ENCODE measurements at places on chromosomes 3 and 15.

DNA sequence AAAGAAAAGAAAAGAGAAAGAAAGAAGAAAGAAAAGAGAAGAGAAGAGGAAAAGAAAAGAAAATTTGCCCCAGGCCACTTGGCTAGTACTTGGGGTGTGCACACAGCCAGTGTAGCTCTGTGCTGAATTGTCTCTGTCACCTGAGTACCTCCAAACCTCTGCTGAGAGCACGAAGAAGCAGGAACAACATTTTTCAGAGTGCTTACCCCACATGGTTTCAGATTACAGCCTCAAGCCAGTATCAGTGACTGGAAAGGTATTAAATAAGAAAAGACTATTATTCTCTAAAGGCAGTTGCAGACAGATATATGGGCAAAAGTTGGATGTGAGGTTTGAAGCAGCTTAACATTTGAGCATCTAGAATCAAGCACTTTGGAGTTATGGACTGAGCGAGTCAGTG, 113.3 kb upstream of the PHLDB2 start:
- no peak for DNase-seq

DNA sequence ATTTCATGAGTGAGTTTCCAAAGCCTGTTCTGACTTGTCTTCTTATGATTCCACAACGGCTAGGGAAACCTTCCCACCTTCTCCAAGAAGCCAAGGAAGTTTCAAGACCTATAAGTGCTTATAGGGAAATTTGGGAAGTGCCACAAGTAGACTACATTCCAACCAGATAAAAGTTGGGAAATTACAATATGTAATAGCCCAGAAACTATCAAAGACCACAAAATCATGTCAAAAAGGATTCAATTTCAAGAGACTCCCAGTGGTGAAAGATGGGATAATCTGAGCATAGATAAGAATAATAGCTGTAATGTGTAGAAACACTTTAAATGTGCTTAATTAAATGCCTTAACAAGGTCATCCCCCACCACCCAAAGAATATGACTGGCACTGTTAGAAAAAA, 169.2 kb upstream of the SLC2A2 start:
- DNase-seq = no peak

DNA sequence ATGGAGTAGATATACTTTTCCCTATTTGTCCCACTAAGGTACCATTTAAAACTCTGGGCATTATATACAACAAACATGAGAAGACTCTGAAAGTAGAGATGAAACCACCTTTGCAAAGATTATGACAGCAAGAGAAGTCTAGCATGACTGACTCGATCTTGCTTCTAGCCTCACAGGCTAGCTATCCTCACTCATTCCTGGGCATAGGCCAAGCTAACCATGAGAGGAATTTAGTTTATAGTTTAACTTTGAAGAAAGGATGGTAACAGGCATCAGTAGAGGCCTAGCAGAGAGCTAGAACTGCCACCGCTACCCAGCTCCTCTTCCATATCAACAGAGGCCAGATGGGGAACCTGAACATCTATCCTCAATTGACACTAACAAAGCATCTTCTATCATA, 63.5 kb upstream of the FSIP1 start:
- no peak for DNase-seq

- DNase-seq = no peak
These were observed 9.6 kb downstream of the DNAH1 start for GRCh38 chr3:52325686-52326085.

DNA sequence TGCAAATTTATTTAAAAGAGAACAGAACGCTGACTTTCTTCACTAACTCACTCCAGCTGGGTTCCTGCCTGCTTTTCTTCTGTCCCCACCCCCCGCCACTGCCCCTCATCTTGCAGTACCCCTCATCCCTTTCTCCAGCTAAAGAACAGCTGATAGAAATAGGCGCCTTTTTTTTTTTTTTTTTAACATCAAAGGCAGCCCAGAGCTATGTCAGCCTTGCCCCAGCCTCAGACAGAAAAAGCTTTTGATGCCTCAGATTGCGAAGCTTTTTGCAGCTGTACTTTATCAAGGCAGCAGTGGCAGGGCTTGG, 1.8 kb downstream of the CADPS start:
- DNase-seq = no peak

DNA sequence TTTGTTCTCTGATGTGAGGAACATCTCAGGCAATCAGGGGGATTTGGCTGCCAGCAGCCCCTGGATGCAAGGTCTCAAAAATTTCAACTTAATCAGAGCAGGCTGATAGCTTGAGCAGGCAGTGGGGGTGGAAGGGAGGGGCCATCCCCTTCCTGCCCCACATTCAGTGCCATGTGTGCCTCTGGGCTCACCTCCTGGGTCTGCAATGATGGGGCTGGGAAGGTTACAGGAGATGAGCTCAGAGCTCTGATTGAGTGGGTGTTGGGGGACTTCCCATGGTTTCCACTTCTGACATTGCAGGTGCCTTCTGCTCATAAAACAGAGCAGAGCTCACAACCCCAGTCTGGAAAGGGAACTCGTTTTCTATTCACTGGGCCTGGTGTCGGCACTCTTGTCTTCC, 37.0 kb downstream of the PARP16 start:
- no peak for DNase-seq

DNA sequence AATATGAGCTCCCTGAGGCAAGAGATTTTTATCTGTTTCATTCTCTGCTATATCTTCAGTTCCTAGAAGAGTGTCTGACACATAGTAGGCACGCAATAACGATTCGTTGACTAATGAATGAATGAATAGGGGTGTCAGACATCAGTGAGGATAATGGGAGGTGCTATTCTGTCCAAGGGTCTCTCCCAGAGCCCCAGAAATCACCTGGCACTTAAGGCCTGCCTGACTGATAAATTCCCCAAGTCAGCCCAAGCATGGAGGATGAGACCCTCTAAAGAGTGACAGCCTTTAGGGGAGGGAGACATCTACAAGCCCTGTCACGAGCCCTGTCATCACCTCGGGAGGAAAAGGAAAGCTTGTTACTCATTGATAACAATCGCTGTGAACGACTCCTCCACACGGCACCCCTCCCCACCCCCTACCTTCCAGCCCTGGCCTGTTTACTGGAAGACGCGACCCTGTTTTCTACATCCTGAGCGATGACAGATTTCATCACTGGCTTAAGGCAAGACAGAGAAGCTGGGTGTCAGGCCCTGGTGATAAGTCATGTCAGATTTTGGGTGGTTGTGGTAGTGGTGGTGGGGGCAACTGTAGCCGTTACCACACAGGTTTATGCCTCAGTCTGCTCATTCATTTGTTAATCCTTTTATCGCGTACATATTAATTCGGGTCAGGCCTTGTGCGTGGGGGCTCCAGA, 23.1 kb downstream of the BHLHE40 start:
- DNase-seq = no peak

- no peak for DNase-seq
These were observed 365.3 kb upstream of the KCNMB2 start for GRCh38 chr3:178170698-178171535.

DNA sequence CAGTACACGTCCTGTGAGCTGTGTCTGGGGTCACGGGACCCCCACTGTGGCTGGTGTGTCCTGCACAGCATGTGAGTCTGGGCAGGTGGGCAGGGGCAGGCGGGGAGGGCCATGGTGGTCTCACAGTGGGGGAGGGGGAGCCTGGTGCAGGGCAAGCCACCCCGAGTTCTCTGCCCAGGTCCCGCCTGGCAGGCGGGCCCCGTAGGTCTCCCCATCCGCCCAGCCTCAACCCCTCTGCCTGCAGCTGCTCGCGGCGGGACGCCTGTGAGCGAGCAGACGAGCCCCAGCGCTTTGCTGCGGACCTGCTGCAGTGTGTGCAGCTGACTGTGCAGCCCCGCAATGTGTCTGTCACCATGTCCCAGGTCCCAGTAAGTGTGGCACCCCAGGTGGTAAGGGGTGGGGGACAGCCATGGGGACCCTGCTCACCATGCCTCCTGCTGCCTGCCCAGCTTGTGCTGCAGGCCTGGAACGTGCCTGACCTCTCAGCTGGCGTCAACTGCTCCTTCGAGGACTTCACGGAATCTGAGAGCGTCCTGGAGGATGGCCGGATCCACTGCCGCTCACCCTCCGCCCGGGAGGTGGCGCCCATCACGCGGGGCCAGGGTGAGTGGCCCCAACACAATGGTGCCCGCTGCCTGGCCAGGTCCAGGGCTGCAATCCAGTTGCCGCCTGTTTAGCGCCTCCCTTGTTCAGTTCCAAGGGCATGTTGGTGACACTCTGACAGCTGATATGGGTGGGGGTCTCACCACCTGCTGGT, 21.9 kb downstream of the PLXNA1 start:
- no peak for DNase-seq

GRCh38 chr3:50201573-50202315, 3.3 kb upstream of the SLC38A3 start:
- no peak for DNase-seq

- DNase-seq = no peak
These were observed 195.1 kb upstream of the ICE2 start for GRCh38 chr15:60673918-60674558.

DNA sequence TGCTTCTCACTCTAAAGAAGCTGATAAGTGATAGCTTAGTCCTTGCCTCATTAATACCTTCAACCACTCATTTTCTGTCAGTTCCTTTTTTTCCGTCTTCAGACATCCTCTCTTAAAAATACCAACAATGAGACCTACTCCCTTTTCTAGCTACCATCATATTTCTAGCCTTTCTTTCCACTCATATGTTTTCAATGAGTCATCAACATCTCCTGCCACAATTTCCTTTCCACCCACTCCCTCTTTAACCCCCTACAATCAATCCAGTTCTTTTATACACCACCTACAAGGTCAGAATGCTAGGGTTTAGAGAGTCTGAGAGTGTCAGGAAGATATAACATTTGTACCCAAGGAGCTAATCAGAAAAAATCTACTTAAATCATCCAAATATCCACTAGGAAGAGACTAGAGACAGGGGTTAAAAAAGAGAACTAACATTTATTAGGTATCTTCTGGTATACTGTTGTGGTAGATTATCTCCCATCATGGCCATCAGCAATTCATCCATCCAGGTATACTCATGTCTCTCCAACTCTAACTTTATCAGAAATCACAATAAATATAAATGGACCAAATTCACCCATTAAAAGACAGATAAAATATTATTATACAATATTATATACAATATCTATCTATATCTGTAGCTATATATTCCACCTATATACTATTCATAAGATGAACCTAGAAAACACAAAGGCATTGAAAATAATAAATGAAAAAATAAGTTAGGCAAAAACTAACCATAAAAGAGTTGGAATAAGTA, 42.5 kb downstream of the MYLK start:
- DNase-seq = no peak

GRCh38 chr3:13069495-13069894, 3.7 kb downstream of the IQSEC1 start:
- DNase-seq = no peak

DNA sequence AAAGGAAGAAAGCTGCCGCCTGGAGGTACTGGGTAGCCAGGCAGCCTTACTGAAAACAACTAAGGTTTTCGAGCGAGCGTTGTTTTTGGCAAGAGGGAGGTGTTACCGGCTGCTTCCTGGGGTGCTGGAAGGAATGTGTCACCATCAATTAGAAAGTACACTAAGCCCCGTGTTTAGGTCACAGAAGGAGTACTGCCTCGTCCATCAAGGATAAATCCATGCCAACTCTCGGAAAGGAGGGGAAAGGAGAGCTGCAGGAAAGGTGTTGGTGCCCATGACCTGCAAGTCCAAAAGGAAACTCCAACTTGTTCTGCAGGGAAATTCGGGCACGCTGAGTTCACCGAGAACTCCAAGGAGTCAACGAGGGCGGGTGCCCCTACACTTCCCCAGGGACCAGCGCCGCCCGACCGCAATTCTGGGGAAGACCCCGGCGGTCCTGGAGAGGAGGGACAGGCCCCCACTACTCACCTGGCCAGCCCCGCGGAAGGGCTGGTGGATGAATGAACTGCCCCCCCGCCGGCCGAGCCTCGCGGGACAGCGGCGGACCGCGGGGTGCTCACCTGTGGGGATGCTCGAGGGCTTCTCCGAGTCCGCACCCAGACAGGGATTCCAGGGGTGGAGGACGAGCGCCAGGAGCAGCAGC, 542 bp downstream of the PLOD2 start:
- no peak for DNase-seq

DNA sequence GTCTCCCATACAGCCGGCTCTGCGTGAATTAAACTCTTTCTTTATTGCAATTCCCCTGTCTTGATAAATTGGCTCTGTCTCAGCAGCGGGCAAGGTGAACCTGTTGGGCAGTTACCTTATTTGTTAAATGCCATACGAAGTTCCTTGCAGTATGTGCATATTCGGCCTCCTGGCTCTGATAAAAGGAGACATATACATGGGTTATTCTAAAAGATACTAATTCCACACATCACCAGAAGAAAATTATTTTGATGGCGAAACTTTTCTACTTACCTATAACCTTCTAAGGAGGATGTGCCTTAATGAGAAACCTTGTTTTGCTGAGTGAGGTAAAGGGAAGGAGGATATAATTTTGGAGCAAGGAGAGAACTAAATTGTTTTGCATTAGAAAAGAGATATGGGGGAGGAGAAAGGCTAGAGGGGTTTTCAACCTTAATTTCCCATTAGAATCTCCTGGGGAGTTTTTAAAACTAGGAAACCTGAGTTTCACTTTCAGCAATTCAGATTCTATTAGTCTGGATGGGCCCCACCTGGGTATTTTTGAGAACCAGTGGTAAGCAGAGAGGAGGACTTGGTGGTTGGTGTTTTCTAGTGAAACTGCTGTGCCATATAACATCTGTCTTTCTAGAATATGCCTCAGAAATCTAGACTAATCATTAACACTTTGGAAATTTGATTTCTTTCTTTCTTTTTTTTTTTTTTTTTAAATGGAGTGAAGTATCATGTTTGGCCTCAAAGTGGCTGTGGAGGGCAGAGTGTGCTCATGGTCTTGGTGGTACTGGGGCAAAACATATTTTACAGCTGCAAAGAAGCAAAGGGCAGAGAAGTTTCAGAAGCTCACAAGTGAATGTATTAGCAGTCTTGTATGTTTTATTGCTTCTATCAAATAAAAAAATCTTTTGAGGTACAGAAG, 23.0 kb downstream of the NANOGP8 start:
- DNase-seq = no peak

DNA sequence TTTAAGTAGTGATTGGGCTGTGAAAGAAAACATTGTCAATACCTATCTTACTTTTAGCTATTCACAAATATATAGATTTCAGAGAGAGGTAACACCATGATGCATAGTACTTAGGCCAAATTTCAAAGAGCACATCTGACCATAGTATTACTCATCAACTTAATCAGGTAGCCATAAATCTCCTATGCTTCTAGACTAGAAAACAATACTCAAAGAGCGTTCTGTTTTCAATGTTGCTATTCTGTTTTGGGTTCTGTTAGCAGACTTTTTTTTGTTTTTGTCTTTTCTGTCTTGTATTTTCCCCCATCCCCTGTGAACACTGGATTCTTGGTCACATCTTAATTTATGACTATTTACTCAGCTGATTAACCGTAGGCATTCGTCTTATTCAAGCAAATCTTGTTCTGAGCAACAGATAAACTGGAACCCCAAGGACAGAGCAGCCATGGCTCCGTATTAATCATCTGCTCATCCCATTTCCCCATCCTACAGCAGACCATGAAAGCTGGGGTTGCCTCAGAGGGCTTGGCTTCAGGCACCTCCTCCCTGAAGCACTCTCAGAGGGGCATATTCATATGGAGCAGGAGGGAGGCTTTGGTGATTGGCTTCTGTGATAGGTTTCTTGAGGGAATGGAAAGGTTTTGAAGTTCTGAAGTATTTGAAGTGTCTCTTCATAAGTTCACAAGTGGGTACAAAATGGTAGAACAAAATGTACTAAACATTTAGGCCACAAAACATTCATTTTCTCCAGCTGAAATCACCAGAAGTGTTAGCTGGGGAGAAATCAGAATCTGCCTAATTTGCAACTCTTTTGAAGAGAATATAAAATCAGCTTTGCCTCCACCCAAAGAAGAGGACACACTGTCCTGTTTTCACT, 105.3 kb downstream of the TNIK start:
- no peak for DNase-seq

- DNase-seq = no peak
These were observed 28.6 kb downstream of the KLHL6 start for GRCh38 chr3:183526838-183527427.

All from hematopoietic multipotent progenitor cell treated with erythropoietin and hydrocortisone succinate and interleukin-3 and kit ligand, for 17 days (in vitro differentiated cells).